ENCODE measurements at places on chromosomes 13 and 19.

DNA sequence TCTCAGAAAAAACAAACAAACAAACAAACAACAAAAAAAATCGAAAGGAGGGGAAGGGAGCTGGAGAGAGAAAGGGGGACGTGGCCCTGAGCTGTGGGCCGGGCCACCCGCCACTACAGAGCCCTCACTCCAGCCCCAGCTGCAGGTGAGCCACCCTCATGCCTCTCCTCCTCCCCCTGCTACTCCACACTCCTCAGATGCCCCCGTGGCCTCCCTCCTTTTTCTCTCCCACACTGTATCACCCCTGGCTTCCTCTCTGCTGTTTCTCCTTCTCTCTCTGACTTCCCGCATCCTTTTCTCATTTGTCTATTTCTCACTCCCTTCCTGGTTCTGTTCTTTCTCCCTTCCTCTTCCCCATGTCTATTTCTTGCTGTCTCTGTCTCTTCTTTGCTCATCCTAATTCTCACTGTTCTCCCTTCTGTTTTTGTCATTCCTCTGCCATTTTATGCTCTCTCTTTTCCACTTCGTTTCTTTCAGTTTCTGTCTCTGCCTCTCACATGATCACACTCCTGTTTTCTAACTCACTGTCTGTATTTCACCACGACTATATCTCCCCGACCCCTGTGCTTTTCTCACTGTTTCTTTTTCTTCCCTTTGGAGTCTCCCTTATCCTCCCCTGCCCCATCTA lies 2.7 kb downstream of the KLK2 start:
- no peak for DNase-seq

GRCh38 chr19:19296953-19297689 lies 23.2 kb downstream of the SUGP1 start:
- no peak for DNase-seq

DNA sequence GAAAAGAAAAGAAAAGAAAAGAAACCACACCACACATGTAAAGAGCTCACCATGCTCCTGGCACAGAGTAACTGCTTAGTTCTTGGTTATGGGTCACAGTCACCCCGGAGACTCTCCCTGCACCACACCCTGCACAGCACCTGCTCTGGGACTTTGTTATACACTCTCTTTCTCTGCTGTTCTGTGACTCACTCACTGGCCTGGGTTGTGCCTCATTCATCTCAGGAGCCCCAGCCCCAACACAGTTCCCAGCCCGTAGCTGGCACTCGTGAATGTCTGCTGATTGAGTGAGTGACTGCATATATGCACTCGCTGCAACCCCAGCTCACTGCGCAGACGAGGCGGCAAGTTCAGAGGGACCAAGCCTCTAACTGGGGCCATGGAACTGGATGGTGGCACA lies 22.9 kb upstream of the ZNF507 start:
- DNase-seq = no peak

GRCh38 chr13:38483623-38484022 lies 134.0 kb downstream of the UFM1 start:
- DNase-seq = no peak

GRCh38 chr19:17467471-17468301 lies 2.6 kb upstream of the SLC27A1 start:
- DNase-seq = no peak

GRCh38 chr13:106104281-106104901 lies 431.1 kb downstream of the EFNB2 start:
- DNase-seq = no peak

DNA sequence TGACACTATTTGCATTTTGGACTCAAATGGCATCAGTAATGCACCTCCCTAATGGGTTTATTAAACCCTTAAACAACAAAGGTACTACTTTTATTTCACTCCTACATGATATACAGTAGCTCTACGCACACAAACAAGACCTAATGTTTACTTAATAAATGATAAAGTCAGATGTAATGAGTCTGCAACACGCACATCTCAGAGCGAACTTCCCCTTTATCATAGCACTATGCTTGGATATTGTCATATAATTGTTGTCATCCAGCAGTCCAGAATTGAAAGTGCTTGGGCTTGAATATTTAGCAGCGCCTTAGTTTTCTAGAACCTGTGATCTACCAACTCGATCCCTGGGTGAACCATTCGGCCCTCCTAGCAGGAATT lies 772 bp downstream of the PARP4 start:
- peak; percentile 85 for DNase-seq

DNA sequence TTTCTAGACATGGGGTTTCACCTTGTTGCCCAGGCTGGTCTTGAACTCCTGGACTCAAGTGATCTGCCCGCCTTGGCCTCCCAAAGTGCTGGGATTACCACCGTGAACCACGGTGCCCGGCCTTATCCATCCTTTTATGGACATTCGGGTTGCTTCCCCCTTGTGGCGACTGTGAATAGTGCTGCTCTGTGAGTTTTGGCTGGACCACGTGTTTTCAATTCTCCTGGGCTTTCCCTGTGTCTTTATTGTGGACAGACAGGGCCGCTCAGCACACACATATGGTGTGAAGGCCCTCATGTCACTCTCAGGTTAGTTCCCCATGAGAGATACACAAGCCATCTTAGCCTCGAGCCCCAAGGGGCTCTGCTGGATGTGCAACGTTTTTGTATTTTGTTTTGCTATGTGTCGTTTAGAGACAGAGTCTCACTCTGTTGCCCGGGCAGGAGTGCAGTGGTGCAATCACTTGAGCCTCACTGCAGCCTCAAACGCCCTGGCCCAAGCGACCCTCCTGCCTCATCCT lies 40.5 kb downstream of the MAU2 start:
- peak; percentile 97 for DNase-seq

DNA sequence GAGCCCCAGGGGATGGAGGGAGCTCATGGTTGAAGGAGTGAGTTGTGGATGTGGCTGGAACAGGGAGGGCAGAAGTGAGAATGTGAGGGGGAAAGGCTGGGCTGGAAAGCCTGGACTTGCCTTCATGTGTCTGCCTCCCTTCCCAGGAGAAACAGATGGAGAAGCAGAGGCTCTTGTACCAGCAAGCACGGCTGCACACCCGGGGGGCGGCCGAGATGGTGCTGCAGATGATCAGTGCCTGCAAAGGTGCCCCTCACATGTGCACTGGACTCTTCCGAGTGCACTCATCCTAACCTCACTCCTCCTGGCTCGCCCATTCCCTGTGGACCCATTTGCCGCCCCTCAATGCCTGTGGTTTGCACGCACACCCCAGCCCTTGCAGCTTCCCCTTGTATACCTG lies 83.2 kb downstream of the MAP4K1 start:
- no peak for DNase-seq

GRCh38 chr13:77898097-77898496 lies 20.5 kb downstream of the EDNRB start:
- no peak for DNase-seq

DNA sequence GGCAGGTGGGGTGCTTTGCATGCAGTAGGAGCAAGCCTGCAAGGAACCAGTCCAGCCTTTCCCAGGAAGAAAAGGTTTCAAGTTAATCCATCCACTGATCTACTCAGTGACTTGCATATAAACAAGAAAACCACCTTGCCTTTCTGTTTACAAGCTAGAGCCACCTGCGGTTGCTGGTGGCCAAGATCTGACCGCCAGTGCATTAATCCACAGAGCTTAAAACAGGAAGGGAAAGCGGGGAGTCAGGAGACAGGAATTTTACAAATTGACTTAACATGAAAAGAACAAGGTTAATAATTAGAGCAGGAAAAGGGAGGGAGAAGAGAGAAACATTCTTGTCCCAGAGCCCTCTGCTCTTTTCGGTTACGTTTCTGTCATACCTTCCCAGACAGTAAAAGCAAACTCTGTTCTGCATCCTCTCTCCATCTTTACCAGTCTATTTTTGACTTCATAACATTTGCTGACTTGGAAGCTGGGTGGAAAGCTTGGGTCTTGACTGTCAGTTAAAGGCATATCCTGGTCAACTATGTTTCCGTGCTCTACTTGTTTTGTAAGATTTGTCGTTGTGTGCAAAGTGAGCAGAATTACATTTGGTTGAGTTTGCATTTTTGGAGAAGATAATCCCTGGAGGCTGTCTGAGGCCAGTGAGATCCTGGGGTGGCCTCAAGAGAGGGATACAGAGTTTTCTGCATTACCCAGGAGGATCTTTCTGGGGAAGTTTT lies 760.6 kb downstream of the EFNB2 start:
- no peak for DNase-seq
